ENCODE measurements at places on chromosomes 4 and X.

DNA sequence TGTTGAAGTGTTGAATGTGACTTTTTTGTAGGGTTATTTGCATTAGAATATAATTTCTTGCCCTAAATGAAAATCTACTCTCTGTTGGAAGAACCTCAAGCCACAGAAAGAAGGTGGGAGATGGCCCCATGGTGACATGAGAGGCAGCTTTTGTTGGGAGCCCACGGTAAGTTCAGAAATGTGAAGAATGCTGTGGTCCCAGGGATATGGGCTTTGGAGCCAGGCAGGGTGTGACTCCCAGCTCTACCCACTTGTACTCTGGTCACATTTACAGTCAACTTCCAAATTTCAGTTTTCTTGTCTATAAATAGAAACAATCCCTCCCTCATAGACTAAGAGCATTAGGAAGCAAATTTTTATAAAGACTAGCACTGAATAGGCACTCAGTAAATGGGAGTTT is 177.8 kb downstream of the RAB28 start:
- DNase-seq, result no peak

DNA sequence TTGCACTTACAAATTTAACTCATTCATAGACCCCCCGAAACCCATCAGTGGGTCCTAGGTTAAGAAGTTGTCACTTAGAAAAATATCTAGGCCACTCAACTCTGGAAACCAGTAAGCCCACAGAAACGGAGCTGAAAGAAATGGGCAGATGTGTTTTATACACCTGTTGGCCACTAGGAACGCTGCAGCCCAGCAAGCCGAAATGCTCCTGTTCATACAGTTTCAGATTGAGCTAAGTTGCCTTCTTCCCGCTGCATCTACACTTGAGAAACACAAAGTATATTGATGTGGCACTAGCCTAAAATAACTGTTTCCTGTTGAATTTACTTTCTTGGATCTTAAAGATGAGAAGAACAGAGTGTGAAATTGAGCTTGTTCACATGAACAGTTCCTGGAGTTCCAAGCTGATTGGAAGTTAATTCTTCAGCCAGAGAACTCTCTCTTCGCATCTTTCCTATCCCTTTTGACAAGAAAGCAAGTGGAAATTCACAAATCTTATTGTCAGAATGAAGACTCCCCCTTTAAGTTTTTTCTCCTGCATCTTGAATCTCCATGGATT is 174.1 kb downstream of the RBMX2 start:
- peak; percentile 3 for DNase-seq

DNA sequence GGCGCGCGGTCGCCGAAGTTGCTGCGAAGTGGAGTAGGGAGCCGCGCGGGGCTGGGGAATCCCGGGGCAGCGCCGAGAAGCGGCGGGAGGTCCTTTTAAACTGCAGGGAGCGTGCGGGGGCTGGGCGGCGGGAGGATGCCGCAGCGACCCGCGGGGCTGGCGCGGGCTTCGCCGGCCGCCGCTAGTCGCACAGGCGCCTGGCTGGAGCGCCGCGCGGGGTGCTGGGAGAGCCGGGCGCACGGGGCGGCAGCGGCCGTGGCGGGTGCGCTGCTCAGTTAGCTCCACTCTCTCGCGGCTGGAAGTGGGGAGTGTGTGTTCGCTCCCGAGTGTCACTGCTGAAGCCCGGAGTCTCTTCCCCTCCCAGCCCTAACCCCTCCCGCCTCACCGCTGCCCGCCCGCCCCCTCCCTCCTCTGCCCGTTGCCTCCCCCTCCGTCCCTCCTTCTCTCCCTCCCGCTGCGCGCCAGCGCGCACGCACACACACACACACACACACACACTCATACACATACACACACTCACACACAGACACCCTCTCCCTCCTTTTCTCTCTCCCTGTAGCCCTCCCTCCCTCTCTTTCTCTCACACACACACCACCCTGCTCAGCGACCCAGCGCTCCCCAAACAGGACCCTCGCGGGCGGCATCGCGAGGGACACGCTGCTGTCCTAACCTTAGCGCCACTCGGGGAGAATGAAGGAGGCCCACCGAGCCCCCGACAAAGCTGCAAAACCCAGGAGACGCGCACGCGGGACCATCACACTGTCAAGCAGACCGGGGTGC is at the start of gene NDNF:
TSS of gene NDNF (minus strand) at position 312 of the 780 bp plus-strand sequence. CDS start 26,698 bp downstream, outside the sequence.
- peak; percentile 29 for DNase-seq

DNA sequence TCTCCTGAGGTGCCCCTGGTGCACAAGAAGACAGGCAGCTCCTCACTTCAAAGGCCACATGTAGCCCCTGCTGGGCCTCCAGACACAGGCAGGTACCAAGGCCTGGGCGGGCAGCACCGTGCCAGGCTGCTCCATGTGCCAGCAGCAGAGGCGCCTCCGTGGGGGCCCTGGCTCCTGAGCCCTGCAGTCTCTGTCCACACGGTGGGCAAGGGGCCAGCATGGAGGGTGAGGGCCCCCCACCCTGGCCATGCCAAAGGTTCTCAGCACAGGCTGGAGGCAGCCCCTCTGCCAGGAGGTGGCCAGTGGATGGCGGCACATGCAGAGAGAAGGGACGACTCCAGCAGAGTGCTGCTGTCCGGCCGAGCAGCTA is 72.6 kb downstream of the FAM53A start:
- DNase-seq, result no peak

- DNase-seq, result no peak
These were observed 147.1 kb downstream of the FAT4 start for GRCh38 chr4:125461676-125462363.

DNA sequence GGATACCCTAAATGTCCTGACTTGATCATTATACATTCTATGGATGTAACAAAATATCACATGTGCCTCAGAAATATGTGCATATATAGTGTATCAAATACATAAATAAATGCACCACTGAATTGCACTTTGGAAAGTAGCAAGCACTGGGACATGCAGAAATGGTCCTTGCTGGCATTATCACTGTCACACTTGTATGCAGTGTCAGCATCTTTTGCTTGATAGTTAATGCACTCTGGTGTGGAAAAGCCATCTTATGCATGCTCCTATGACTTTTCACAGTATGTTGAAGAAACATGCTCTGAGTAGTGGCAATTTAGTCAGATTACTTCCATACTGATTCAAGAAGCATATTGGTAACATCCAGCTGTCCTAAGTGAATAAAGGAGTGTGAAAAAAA is 27.5 kb upstream of the REPS2 start:
- no peak for DNase-seq

All from activated gamma-delta T cell treated with Interleukin-2 at 50 U/mL for 16 hours (primary cell).